Tibial artery (tissue), 4 donors: ENCODE measurements at places on chromosomes 2 and 18.
A peak's percentile ranks its signal among the peaks of the same experiment; 100 is the strongest.

DNA sequence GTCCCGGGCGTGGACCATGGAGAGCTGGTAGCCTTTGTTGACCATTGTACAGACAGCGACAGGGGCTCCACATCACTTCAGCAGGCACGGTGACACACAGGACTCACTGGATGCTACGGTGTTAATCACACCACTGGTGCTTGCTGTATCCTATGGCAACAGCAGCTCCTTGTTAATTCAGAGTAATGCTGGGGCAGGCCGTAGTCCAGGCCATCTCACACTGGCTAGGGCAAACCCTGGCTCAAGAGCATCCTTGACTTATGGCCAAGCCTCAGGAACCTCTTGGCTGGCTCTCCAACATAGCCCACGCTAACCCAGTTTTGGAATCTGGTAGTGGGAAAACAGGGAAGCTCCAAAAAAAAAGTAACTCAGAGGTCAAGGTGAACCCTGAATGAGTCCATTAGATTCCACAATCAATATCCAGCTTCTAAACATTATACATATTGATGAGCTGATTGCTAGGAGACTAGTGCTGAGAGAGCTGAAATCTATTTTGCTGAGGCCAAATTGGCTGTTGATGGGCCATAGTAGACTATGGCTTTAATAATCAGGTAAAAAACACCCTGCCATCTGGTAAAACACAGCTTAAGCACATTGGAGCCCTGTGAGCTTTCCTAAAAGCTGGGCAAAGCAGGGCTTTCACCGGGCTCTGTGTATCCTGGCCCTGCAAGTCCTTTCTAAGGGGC is 253.6 kb downstream of the PRKCE start:
- no peak for DNase-seq

DNA sequence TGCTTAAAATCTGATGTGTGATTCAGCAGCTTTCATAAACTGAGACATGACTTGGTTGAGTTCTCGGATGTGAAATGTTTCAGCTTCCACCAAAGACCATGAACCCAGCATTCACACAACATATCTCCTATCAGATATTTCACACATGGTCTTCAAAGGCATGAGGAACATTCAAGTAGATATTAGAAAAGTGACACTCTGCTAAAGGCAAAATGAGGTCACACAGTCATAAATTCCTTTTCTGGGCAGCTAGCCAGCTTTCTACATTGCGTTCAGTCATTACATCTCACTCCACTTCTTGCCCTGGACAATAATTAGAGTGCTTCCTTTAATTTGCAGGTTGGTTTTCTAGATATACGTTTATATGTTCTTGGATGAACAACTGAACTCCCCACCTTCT is 96.7 kb downstream of the GAREM1 start:
- no peak for DNase-seq

GRCh38 chr2:21254170-21254965 is 130.6 kb downstream of the TDRD15 start:
- DNase-seq, result no peak

DNA sequence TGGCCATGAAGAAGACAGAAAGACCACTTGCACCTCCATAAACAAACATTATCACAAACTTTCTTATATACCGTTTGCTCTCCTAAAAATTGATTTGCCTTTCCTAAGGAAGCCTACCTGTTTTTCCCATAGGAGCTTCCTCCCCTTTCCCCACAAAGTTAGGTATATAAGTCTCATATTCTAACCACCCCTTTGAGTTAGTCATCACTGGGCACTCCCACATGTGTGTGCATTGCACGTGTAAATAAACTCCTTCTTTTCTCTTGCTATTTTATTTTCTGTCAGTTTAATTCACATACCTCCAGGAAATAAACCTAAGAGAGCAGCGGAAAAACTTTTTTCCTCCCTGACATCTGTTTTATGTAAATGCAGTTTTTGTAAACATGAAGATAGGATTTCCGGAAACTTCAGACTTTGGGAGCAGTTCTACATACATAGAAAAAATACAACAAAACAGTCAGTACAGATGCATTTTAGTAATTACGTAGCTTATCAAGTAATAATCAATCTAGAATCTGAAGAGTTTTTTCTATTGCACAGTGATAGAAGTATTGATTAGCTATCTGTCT is 46.6 kb downstream of the PLCL1 start:
- DNase-seq, result no peak

DNA sequence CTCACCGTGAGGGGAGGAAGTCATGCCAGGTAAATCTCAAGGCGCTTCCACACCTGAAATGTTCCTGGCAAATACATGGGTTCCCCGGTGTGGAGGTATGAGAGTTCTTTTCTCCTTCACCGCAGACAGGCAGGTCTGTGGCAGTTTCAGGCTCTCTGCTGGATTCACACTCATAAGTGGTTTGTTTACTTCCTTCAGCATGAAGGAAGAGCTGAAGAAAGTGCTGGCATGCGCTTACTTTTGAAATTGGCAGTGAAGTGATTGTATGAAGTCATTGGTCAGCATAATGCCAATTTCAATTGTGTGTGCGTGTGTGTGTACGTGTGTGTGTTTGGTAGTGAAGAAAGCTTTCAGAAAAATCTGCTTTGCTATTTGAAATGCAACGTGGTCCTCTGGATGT is 43.4 kb downstream of the RNF144A start:
- DNase-seq, result peak; percentile 51

GRCh38 chr2:143193121-143193520 is 63.9 kb downstream of the ARHGAP15 start:
- DNase-seq, result no peak

GRCh38 chr2:151302404-151302803 is 12.9 kb upstream of the NMI start:
- DNase-seq, result no peak

DNA sequence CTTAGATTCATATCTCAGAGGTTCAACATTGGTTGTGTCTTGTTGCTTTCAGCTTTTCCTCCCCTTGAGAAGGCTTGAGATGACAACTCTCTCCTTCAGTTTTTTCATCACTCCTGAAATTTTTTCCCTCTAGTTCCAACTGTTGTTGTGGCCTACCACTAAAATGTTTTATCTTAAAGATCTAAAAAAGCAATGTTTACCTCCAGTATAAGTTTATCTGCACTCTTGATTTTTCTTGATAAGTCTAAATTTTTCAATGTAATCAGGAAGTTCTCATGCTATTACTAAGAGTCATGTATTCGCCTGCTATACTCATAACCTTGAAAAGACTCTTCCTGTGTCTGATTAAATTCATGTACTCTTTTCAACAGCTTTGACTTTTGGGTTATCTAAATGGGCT is 366.3 kb upstream of the TFPI start:
- no peak for DNase-seq

DNA sequence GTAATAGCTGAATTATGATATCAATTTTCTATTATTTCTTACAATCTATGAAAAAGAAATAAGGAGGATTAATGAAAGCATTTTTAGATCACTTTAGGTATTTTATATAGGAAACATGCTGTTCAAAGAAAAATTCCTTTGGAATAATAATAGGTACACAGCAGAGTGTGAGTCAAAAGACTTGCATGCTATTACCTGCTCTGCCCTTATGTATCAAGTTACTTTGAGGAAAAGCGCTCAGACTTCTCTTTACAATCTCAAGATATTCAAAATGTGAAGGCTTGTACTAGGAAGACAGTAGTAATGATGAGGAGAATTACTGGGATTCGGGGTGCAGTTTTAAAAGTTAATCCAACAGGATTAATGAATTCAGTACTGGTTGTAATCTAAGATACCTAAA is 29.1 kb upstream of the RNU4ATAC start:
- DNase-seq, result no peak

DNA sequence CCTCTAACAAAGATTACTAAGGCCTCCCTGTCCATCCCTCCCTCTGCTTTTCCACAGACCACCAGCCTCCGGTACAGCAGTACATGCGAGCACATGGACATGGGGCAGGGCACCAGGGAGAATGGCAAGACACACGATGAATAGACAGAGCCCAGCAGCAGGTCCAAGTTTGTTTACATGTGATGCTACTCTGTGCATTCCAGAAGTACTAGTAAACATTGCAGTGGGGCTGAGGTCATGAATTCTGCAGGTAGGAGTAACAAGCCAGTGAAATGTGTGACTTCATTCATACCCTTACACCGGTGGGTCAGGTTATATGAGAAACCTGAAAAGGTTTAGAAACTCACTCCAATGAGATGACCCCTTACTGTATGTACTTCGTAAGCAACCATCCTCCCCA is 205.7 kb downstream of the BCL11A start:
- DNase-seq, result no peak

DNA sequence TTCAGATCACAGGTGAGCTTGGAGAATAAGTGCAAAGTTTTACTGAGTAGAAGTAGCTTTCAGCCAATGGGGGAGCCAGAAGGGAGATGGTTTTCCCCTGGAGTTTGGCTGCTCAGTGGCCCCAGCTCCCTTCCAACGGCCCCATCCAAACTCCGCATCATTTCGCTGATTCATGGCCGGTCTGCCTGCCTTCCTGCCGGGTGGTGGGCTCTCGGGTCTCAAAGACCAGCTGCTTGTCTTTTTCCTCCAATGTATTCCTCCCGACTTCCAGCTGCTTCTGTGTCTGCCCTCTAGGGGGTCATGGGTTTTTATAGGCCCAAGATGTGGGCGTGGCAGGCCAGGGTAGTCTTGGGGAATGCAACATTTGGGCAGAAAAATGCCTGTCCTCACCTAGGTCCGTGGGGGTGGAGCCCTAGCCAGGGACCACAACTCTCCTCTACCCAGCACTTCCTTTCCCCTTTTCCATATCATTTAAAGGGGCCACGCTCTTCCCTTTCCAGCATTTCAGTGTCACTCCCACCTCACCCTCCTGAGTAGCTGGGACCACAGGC is 73.5 kb downstream of the MEX3C start:
- no peak for DNase-seq

GRCh38 chr2:171547720-171548119 is 25.4 kb downstream of the CYBRD1 start:
- no peak for DNase-seq

DNA sequence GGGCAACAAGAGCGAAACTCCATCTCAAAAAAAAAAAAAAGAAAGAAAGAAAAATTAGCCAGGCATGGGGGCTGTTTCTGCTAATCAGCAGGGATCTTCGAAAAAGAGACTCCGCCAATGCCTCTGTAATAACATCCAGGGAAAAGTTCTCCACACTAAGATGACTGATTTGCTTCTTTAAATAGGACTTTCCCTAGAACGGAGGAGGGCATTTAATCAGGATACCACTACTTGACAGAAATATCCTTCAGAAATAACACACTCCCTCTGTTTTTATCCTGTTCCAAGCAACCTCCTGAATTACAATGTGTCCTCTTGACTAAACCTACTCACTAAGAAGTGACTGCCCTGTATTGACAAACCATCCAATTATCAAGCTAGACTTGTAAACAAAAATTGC is 21.7 kb downstream of the REV1 start:
- DNase-seq, result no peak

GRCh38 chr2:231664727-231665126 is 43.6 kb upstream of the PTMA start:
- no peak for DNase-seq
